Stimulated activated CD4-positive, alpha-beta T cell treated with anti-CD3 and anti-CD28 coated beads, Interleukin-2, amount 100 ng/mL, for 4 hours (primary cell): ENCODE measurements at places on chromosomes 16 and 17.
A peak's percentile ranks its signal among the peaks of the same experiment; 100 is the strongest.

DNA sequence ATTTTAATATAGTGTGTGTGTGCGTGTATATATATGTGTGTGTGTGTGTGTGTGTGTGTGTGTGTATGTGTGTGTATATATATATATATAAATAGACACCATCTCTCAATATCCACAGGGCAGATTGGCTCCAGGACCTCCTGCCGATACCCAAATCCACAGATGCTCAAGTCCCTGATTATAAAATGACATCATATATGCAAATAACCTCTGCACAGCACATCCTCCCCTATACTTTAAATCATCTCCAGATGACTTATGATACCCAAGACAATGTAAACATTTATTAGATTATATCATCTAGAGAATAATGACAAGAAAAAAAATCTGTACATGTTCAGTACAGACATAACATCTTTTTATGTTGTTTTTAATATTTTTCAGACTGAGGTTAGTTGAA is 7.8 kb downstream of the DUSP3 start:
- DNase-seq, result no peak

- DNase-seq, result no peak
Observed at GRCh38 chr17:62150471-62150870, 85.4 kb upstream of the MED13 start.

DNA sequence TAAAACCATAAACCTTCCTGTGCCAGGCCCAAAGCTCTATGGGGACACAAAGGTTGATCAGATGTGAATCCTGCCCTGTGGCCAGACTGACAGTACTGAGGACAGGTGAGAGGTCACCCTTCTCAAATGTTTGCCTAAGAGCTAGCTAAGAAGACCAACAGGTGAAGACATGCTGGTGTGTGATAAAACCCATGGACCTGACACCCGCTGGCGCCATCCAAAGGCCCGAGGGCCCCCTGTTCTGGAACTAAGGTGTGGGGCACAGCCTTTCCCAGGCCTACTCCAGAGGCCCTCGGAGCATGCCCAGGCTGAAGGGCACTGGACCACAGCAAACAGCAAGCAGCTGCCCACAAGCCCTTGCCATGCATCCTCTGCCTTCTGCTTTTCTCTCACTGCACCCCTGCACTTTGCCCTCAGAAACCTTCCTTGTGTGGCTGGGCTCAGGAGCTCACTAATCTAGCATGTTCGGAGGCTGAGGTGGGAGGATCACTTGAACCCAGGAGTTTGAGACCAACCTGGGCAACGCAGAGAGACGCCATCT is 5.2 kb upstream of the CDK3 start:
- no peak for DNase-seq

GRCh38 chr17:34302636-34303035 is 16.6 kb upstream of the CCL8 start:
- DNase-seq, result no peak

GRCh38 chr17:80575057-80575875 is 30.6 kb downstream of the RPTOR start:
- DNase-seq, result peak; percentile 86

GRCh38 chr16:58120234-58120633 is 8.9 kb downstream of the CFAP20 start:
- DNase-seq, result no peak

DNA sequence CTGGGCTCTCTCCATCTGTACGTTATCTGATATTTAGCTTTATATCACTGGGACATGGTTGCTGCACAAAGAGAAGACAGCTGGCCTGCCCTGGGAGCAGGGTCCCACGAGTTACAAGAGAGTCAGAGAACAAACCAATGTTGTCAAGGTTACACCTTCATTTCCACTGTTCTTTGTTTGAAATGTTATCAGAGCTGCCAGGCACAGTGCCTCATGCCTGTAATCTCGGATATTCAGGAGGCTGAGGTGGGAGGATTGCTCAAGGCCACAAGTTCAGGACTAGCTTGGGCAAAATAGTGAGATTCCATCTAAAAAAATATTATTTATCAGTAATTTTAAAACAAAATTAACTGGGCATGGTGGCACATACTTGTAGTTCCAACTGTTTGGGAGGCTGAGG is 34.6 kb downstream of the ATP6V0A1 start:
- no peak for DNase-seq

DNA sequence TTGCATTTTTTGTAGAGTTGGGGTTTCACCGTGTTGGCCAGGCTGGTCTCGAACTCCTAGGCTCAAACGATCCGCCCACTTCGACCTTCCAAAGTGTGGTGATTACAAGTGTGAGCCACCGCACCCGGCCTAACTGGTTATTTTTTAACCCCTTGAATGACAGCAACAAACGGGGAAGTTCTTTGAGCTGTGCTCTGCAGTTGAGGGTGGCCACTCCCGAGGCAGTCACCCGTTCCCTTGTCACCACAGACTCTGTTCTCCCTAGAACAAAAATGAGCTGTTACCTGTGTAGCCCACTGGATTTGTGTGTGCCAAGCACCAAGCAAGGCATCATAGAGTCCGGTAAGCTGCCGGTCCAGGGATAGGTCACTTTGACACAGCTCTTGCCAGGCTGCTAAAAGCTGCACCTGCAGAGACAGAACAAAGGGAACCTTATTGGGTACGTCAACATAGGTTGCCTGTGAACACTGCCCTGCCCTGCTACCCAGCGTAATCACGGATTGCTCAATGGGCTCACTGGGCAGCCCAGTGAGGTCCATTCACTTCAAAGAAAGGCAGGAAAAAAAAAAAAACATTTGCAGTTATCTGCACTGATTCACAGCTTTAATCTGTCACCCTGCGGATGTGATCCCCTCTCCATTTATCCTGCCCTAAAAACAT is 19.6 kb downstream of the COG7 start:
- no peak for DNase-seq

DNA sequence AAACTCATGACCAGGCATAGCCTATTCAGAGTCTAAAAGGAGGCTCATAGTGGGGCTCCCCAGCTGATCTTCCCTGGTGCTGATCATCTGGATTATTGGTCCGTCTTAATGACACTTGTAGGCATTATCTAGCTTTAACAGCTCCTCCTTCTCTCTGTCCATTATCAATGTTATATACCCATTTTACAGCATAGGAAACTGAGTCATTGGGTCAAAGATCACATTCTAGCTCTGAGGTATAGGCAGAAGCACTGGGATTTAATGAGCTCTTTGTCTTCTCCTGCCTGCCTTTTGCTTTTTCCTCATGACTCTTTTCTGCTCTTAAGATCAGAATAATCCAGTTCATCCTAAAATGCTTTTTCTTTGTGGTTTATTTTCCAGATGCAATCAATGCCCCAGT is 756 bp downstream of the CCL2 start:
- DNase-seq, result no peak

DNA sequence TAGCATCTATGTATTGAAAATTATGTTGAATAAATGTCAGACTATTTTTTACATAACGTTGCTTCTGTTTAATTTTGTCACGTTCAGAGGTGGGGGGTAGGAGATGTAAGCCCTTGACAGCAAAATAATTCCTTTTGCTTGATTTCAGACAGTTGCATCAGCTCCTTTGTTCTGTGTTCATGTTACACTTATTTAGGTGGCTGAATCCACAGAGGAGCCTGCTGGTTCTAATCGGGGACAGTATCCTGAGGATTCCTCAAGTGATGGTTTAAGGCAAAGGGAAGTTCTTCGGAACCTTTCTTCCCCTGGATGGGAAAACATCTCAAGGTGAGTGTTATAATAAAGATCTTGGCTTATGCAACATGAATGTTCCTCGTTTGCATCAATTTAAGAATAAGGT is 4.5 kb downstream of the HERPUD1 start:
- DNase-seq, result no peak

DNA sequence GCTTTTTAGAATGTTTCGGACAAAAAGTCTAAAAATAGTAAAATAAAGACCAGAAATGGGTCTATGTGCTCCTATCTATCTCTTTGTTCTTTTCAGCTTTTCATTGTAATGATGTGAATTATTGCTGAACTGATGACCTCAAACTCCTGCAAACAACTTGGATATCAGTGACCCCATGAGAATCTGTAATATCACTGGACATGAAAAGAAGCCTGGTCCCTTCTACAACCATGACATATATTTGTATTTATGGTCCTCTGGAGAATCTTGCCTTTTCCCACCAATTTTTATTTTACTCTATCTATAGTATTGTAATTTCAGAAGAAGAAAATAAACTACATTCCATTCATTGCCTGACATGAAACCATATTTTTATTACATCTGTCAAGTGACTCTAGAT is 740.7 kb upstream of the CA10 start:
- DNase-seq, result no peak

DNA sequence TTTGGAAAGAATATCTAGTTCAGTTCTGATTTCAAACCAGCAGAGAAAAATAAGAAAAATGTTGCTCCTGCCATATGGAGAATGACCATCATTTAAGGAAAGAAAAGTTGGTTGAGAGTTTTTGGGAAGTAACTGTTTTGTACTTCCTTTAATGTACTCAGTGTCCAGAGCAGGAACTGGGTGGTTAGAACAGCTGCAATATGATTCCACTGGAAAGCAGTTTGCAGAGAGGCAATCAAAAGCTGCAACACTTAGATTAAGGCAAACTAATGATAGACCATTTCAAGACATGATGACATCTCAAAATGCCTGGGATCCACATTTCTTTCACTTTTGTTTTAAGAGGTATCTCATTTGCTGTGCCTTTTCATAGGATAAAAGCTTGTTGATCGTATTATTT is 313.3 kb upstream of the HSBP1 start:
- no peak for DNase-seq

DNA sequence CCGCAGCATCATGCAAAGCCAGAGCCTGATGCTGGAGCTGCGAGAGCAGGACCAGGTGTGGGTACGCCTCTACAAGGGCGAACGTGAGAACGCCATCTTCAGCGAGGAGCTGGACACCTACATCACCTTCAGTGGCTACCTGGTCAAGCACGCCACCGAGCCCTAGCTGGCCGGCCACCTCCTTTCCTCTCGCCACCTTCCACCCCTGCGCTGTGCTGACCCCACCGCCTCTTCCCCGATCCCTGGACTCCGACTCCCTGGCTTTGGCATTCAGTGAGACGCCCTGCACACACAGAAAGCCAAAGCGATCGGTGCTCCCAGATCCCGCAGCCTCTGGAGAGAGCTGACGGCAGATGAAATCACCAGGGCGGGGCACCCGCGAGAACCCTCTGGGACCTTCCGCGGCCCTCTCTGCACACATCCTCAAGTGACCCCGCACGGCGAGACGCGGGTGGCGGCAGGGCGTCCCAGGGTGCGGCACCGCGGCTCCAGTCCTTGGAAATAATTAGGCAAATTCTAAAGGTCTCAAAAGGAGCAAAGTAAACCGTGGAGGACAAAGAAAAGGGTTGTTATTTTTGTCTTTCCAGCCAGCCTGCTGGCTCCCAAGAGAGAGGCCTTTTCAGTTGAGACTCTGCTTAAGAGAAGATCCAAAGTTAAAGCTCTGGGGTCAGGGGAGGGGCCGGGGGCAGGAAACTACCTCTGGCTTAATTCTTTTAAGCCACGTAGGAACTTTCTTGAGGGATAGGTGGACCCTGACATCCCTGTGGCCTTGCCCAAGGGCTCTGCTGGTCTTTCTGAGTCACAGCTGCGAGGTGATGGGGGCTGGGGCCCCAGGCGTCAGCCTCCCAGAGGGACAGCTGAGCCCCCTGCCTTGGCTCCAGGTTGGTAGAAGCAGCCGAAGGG is 24.2 kb downstream of the C1QTNF1 start:
- no peak for DNase-seq

DNA sequence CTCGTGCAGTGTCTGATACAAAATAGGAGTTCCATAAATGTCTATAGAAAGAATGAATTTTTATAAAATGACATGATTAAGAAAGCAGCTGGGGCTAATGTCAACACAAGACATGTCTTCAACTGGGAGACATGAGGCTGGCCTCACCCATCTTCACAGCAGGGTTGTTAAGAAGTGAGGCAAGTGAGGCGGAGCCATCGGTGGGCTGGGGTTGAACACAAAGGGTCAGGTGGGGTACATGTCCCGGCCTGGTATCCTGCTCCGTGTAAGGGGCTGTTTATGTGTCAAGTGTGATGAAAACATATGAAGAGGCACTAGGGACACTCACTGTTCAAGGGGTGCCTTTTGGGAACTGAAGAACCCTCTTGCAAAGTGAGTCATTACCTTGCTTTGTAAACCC is 22.1 kb downstream of the CDK5R1 start:
- DNase-seq, result no peak

- no peak for DNase-seq
Observed at GRCh38 chr16:75392906-75393305, 40.4 kb downstream of the CFDP1 start.

DNA sequence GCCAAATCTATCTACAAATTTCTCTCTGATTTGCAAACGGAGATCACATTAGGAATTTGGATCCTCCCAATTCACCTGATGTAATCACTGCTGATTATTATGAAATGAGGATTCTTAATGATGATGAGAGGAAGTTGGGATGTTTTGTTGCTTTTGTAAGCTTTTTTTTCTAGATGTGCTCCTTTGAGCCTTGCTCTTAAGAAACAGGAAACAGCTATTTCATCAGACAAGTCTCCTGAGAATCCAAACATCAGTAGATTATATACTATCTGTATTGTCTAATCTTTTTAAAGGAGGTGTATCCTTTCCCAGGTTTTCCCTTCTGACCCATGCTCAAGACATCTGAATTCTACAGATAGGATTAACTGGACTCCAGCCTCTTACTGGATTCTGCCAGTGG is 73.3 kb downstream of the KIF2B start:
- no peak for DNase-seq

DNA sequence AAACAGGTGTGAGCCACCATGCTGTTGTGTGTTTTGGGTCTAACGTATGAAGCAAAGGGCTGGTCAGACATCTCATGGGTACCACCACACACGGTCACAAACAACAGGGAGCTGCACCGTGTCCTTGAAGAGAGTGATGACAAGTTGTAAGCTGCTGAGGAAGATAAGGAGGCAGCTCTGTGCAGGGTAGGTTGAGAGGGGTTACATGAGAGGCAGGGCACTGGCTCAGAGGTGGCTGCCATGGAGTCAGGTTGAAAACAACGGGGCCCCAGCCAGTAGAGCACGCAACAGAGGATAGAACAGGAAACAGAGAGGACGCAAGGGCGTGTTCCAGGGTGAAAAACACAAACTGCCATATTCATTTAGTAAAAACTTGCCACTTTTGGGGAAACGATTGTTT is 52.2 kb downstream of the TRARG1 start:
- DNase-seq, result no peak

DNA sequence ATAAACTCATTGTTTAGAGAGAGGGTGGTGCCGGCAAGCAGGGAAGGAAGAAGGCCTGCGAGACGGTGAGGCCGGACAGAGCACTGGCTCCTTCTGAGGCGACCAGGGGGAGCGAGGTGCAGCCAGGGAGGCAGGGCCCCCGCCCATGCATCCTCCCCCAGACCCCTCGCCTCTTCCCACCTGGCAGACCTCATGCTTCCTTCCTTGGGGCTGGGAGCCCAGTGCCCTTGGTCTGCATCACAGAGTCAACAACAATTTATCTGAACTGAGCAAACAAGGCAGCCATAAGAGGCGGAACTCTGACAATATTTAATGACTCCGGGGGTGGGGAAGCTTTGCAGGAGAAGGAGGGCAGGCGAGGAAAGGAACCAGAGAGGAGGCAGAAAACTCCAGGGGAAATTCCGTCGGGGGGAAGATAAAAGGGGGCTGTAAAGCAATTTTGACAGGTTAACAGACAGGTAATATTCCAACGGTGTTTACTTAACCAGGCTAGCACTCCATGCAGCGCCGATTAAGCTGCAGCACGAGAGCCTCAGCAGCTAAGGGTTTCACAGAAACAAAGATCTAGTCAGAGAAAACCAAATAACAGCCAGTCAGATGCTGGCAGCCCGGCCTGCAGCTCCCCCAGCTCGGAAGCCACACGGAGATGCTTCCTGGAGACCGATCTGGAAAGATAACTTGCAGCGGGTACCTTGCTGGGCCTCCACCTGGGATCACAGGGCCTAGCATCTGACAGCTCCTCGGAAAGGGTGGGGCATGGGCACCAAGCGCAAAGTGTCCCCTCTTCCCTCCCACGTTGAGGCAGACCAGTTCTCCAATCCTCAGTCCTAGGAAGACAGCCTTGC is 398.2 kb downstream of the SOX9 start:
- no peak for DNase-seq
